ENCODE measurements at places on chromosomes 16 and 17.

- no peak for DNase-seq
Measured at GRCh38 chr16:22320572-22321339, 23.5 kb downstream of the POLR3E start.

DNA sequence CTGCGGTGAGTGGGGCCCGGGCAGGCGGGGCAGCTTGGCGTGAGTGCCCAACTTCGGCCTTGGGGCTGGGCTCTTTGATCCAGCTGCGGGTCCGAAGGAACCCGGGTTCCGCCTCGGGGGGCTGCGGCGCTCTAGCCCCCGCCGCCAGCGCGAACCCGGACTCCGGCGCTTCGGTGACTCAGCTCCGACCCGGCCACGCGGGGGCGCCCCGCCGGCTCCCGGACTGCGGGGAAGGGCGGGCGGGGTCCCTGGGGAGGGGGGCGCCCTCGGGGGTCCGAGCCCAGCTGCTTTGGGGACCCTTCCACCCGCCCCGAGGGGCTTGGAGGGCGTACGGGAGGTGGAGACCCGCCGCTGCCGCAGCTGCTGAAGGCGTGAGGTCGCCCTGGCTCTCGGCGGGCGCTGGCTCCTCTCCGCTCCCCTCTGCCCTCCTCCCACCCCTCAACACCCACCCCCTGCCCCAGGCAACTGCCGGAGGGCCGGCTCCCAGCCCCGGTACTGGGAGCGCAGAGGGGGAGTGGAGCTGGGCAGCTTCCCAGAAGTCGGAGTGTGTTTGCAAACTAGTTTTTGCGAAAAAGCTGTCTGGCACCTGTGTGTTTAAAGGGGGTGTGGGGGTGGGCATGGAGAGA is 516 bp downstream of the CPNE2 start:
- no peak for DNase-seq

- DNase-seq, result peak; percentile 49
Measured at GRCh38 chr17:64622931-64623654, 39.0 kb downstream of the SMURF2 start.

DNA sequence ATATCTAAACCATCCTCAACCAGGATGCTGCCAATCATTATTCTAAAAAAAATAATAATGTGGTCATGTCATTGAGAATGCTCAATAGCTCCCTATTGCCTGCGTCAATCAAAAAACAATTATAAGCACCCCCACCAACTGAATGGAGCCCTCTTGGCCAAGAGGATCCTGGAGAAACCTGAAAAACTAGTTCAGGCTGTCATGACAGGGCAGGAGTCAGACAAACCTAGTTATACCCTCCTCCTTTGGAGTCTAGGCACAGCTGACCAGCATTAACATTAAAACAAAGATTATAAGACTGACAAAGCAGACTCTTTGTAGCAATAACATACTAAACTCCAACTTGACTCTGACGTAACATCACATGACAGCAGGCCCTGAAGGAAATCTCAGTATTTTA is 119.2 kb upstream of the CCL2 start:
- DNase-seq, result no peak

- DNase-seq, result no peak
Measured at GRCh38 chr17:50908140-50908859, 42.1 kb upstream of the TOB1 start.

- DNase-seq, result no peak
Measured at GRCh38 chr17:6435968-6436367, 1.0 kb upstream of the AIPL1 start.
